Stimulated activated CD4-positive, alpha-beta T cell treated with anti-CD3 and anti-CD28 coated beads, Interleukin-15, amount 100 ng/mL, for 1 hour (primary cell): ENCODE measurements at places on chromosomes 6 and 20.
A peak's percentile ranks its signal among the peaks of the same experiment; 100 is the strongest.

DNA sequence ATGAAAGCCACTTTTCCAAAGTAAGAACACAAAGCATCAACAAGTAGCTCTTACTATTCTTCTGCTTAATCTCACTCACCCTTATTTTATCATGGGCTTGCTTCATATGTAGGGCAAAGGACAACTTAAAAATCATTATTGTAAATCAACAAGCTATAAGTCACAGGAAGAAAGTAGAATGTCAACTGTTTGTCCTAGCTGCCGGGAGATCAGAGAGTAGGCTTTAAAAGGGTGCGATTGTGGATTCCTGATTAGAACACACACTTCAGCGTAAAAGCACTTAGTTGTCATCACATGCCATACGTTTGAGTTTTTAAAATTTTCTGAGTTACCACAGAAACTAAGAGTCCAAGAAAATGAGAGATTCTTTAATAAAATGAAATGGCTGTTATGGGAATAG is 44.4 kb upstream of the NHSL1 start:
- no peak for DNase-seq

DNA sequence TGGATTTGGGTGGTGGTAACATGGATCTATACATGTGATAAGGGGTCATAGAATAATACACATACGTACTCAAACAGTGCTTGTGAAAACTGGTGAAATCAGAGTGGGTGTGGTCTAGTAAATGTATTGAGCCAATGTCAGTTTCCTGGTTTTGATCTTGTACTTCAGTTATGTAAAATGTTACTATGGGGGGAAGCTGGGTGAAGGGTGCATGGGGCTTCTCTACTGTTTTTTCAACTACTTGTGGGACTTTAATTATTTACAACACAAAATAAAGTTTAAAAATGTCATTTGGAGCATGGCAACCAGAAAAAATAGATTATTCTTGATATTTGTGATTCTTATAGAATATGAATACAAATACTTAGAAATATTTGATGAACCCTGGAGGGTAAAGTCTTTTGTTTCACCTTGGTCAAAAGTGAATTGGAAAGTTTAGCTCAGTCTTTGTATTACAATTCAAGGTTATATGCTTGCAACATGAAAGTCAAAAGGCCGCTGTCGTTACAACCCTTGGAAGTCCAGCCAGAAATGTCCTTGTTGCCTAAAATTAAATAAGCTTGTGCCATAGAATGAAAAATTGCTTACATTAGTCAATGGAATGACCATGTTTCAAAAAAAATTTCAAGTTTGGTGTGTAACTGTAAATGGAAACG is 74.1 kb downstream of the TXNDC5 start:
- no peak for DNase-seq

- DNase-seq: no peak
Measured at GRCh38 chr6:9025796-9026394, 590.5 kb upstream of the SLC35B3 start.

- DNase-seq: no peak
Measured at GRCh38 chr6:104253236-104253635, 606.5 kb downstream of the HACE1 start.

- no peak for DNase-seq
Measured at GRCh38 chr20:62364911-62365736, 2.0 kb downstream of the LAMA5 start.

- DNase-seq: no peak
Measured at GRCh38 chr6:108359901-108360882, 65.3 kb downstream of the AFG1L start.

- DNase-seq: peak; percentile 84
Measured at GRCh38 chr20:21505161-21505809, 8.6 kb downstream of the NKX2-2 start.

DNA sequence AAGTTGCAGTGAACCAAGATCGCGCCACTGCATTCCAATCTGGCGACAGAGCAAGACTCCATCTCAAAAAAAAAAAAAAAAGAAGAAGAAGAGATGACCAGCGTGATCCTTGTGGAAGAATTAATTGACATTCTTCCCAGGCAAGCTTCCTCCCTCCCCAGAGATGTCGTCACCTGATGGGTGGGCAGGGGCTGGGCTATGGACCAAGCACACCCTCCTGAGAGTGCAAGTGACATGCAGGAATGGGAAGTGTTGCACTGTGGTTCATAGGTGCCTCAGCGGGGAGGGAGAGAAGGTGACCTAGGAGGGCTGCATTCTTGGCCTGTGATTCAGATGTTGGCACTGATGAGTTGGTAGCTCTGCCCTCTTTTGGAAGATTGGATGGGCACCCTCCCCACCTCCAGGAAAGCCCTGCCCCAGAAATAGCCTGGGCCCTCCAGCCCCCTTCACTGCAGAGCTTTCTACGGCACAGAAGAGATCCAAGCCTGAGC is 37.8 kb downstream of the TAF8 start:
- no peak for DNase-seq

- DNase-seq: no peak
Measured at GRCh38 chr6:75089151-75089897, 116.5 kb downstream of the COL12A1 start.

- DNase-seq: no peak
Measured at GRCh38 chr6:166572370-166573261, 13.9 kb downstream of the RAMACL start.

- DNase-seq: no peak
Measured at GRCh38 chr6:41759905-41760579, 12.8 kb upstream of the PGC start.

DNA sequence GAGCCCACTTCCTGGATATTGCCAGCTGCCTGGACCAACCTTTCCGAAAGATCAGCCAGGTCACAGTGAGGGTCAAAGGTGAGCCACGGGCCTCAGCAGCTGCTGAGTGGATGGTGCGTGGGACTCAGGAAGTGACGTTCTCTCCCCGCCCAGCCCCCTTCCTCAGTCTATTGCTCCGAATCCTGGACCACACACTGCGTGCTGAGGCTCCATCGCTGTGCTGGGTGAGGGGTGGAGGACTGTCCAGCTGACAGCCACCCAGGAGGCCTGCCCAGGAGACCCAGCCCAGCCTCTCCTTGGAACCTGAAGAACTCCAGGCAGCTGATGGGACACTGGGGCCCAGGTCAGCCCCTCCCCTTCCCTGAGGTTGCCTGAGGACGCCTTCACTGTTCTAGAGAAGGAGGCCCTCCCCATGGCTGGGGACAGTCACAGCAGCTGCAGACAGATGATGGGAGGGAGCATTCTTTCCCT is 94.4 kb upstream of the CD93 start:
- DNase-seq: no peak

DNA sequence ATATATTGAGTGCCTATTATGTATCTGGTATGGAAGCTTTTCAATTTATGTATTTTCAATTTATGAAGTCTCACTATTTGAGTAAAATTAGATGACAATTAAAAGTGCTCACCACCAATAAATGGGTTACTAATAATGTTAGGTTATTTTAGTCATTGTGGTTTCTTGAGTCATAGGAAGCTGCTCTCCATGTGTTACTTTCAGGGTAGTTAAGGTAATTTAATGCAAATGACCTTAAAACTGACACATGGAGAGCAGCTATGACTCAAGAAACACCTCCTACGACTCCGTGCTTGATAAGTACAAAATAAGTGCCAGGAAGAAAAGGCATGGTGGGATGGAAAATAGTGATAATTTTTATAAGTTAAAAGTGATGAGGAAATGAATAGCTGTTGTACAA is 16.5 kb upstream of the TINAG start:
- DNase-seq: no peak

DNA sequence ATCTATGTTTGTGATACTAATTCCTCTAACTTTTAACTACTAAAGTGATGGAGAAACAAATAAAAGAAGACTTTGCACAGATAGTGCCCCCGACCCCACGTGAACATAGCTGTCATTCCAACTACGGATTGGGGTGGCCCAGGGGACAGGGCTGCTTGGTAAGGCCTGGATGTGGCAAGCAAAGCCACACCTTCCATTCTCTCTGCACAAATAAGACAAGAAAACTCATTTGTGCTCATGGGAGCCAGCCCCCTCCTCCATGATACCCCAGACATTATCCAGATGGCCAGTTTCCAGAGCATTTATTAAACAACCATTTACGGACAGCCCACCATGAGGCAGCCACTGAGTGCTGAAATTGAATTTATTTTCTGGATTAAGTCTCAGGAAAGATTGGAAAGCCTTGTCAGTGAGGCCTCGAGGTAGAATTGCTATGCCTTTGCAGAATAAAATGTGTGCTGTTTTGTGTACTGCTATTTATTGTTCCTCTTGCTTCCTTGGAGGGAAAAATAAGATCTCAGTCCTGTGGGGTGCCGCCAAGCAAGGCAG is 151.2 kb downstream of the UNC5CL start:
- no peak for DNase-seq

DNA sequence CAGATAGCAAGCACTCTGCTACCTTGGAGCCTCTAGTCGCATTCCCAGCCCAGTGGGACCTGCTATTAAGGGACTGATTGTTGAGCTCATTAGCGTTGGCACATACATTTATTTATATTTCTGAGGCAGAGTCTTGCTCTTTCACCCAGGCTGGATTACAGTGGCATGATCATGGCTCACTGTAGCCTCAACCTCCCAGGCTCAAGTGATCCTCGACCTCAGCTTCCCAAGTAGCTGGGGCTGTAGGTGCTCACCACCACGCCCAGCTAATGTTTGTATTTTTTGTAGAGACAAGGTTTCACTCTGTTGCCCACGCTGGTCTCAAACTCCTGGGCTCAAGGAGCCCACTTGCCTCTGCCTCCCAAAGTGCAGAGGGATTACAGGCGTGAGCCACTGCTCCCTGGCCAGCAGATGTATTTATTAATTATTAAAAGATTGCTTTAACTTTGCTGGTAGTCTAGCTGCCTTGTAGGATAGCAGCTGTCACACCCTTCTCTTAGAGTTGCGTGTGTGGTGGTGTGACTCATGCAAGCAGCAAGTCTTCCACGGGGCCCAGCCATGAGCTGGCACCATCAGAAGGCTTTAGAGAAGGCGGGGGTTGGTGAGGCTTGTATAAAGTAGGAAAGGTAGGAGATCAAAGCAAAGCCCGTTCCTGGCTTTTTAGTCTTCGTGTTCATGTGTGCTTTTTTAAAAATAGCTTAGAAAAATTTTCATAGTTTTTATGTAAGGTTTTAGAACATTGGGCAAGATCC is 16.5 kb downstream of the ACTR5 start:
- no peak for DNase-seq

DNA sequence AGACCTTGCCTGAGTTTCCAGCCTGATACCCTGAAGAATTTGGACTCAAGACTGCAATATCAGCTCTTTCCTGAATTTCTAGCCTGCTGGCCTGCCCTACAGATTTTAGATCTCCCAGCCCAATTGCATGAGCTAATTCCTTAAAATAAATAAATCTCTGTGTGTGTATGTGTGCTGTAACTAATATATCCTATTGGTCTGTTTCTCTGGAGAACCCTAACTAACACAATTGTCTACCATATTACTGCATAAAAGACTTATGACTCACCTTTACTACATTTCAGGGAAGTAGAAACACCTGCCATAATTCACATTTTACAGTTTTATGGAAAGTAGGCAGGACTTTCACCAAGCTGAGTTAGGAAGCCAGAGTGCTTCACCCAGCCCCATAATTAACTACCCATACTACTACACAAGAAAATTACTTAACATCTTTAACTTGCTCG is 90.7 kb upstream of the BEND6 start:
- no peak for DNase-seq

DNA sequence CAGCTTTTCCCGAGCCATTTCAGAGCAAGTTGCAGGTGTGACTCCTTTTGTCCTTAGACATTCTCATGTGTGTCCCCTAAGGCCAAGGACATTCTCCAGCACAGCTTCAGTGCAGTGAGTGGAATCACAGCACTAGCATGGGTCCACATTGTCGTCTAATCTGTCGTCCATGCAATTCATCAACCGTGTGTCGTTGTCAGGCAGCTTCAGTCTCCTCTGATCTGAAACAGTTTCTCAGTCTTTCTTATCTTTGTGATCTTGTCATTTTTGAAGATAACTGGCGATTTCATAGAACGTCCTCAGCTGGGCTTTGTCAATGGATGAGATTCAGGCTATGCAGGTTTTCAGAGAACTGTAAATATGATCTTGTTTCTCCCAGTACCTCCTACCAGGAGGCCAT is 31.7 kb downstream of the CST2 start:
- no peak for DNase-seq

GRCh38 chr20:58313396-58313795 is 3.9 kb downstream of the RAB22A start:
- DNase-seq: no peak

GRCh38 chr6:18118330-18118729 is 4.1 kb downstream of the NHLRC1 start:
- DNase-seq: no peak

GRCh38 chr6:5659467-5659866 is 347.3 kb downstream of the NRN1 start:
- no peak for DNase-seq

DNA sequence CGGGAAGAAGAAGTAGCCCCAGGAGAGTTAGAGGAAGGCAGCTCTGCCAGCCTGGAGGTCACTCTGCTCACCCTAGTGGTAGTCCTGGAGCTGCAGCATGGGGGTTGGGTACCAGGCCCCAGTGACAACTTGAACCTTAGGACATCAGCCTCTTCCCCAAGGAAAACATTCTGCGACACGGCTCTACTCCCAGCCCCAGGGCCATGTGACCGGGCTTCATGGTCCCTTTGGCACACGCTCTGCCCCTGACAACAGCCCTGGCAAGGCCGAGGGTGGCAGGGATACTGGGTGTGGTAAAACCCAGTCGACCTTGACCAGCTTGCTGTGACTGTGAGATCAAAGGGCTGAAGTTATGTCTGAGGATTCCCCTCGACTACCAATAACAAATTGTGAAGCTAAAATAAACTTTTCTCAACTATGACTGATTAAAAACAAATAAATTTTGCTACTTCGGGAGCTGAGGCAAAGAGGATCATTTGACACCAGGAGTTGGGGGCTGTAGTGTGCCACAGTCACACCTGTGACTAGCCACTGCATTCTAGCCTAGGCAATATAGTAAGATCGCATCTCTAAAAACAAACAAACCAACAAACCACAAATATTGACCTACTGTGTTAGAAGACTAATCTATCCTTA is 24.4 kb upstream of the ARID1B start:
- no peak for DNase-seq

- no peak for DNase-seq
Measured at GRCh38 chr6:12335131-12335527, 45.0 kb downstream of the EDN1 start.

GRCh38 chr6:4599924-4600323 is 176.3 kb upstream of the CDYL start:
- DNase-seq: no peak

GRCh38 chr6:4885341-4885933 is 109.2 kb downstream of the CDYL start:
- no peak for DNase-seq
